ENCODE measurements at places on chromosomes 13 and 19. TPM values are rescaled to one million over a fixed set of nuclear protein-coding genes. Genes with fewer than 3 reads are reported as not detected.

Gene KLHL1
- total RNA-seq = not detected

Gene TEX26
- total RNA-seq = not detected

Gene WDR87
- total RNA-seq = not detected

Gene ALG5
- 38.0 TPM for total RNA-seq

Gene PBX4
- total RNA-seq = 1.3 TPM

Gene GSX1
- total RNA-seq = not detected

Gene ZNF99
- not detected for total RNA-seq

Gene GRIN3B
- 1.8 TPM for total RNA-seq

Gene FBXL12
- total RNA-seq = 13.9 TPM

Gene PTGIR
- not detected for total RNA-seq

Gene CDX2
- 0.60 TPM for total RNA-seq

Gene PSG11
- not detected for total RNA-seq

Gene PRTN3
- total RNA-seq = 0.23 TPM

Gene ANKRD27
- 33.7 TPM for total RNA-seq

Gene ZNF85
- 0.20 TPM for total RNA-seq

Gene NTN5
- 0.10 TPM for total RNA-seq

Gene RAB8A
- 47.9 TPM for total RNA-seq

Gene CTXN1
- 21.5 TPM for total RNA-seq

Gene VAV1
- total RNA-seq = 7.9 TPM

Gene POLR2E
- 218 TPM for total RNA-seq

Gene PSG5
- 0.35 TPM for total RNA-seq

Gene PDX1
- 0.10 TPM for total RNA-seq

Gene DIRAS1
- 3.7 TPM for total RNA-seq

Gene CCL25
- total RNA-seq = not detected

Gene MCOLN1
- total RNA-seq = 11.4 TPM

Gene FUT2
- total RNA-seq = not detected

Gene CCDC70
- total RNA-seq = not detected

Gene SPACA4
- not detected for total RNA-seq

Gene FAM216B
- not detected for total RNA-seq

Gene NXNL1
- total RNA-seq = not detected

Gene CD37
- not detected for total RNA-seq

Gene PRKCG
- total RNA-seq = 6.9 TPM

Gene SULT2A1
- not detected for total RNA-seq

Gene MAMSTR
- 0.42 TPM for total RNA-seq

Gene CPAMD8
- total RNA-seq = 0.13 TPM

Gene ACP5
- total RNA-seq = 0.28 TPM

Gene FCER2
- total RNA-seq = not detected

Gene SLC25A41
- total RNA-seq = 0.11 TPM

Gene ATP8B3
- total RNA-seq = 2.3 TPM

Gene ZNF154
- not detected for total RNA-seq

Gene TSKS
- not detected for total RNA-seq

Gene CCDC122
- 1.7 TPM for total RNA-seq

Gene IFNL1
- total RNA-seq = not detected

Gene PRR22
- 1.7 TPM for total RNA-seq
